ENCODE measurements at places on chromosomes 5 and 9.

DNA sequence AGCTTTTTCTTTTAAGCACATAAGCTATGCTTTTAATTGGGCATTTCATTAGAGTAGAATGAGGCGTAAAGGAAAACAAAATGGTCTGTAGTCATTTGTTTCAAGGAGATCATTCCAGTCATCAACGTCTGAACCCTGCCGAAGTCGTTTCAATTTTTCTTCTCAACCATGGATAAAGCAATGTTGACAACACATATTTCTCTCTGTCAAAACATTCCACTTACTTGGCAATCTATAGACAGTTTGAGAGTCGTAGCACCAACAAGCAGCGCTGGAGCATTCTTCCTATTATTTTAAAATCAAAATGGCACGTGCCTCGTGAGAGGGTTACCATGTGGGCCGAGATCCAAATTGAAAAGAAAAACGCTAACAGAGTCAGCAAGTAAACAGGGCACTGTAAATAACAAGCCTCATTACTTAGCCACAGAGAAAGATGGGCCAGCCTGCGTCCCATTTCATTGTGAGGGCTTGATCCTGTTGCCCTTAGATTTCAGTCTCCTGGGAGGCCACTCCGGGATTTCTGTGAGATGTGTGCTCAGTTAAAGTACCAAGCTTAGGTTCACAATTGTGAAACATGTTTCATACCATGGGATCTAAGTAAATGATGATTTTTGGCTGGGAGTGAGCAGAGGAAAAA is 422.9 kb downstream of the DTWD2 start:
- DNase-seq = no peak

GRCh38 chr5:36040651-36041536 is 25.8 kb downstream of the UGT3A2 start:
- no peak for DNase-seq

GRCh38 chr9:16501141-16501540 is 369.3 kb downstream of the BNC2 start:
- no peak for DNase-seq

- DNase-seq = no peak
Observed at GRCh38 chr9:112789473-112789872, 38.9 kb downstream of the SNX30 start.

DNA sequence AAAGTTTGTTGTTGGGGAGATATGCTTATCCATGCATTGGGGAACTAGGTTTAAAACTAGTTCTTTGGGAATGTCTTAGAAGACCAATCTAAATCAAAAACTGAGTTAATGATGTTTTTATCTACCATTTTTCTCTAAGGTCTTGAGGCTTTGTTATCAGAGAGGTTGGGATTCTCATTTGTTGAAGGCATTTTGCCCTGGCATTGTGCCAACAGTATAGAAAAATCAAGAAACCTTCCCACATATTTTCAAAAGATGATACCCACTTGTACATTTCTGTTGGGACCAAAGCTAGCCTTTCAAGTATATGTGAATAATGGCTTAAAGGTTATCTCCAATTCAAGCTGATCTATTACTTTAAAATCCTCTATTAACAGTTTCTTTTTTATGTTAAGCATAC is 419.8 kb upstream of the KIF2A start:
- no peak for DNase-seq

DNA sequence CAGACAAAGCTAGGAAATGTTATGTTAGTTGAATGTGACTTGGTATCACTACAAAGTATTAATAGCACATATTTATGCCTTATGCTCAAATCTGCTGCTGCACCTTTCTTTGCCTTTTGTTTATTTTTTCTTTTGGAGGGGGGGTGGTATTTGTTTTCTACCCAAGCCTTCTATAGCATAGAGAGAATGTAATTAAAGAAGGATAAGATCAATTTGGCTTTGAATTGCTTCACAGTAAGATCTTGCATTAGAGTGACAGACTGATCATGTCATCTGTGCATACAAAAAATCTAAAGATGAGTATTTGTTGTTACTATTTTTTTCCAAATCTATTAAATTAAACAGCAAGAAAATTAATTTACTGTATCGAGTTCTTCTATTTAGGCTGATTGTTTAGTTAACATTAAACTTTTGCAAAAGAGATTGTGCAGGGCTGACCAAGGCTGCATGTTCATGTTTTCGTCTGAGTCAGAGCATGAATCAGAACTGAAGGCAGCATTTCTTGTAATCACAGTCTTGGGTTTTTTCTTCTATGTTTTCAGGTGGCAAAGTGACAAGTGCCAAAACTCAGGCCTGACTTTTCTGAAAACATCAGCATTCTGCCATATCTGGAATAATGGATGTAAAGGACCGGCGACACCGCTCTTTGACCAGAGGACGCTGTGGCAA is 1007.1 kb upstream of the WWC1 start:
- no peak for DNase-seq

DNA sequence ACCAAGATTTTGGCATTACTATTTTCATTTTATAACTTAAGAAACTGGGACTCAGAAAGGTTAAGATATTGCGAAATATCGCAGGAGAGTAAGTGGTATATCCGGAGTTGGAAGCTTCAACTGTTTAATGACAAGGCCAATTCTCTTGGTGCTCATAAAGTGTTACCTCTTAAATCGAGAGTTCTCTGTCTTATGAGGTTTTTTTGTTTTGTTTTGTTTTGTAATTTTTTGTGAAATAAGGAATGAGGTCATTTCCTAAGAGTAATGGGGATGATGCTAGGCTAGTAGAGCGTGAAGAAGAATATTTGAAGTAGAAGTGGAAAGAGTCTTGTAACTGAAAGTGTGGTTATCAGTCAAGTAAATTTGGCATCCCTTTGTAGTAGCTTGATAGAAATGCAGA is 183.2 kb upstream of the DAB2 start:
- DNase-seq = no peak

DNA sequence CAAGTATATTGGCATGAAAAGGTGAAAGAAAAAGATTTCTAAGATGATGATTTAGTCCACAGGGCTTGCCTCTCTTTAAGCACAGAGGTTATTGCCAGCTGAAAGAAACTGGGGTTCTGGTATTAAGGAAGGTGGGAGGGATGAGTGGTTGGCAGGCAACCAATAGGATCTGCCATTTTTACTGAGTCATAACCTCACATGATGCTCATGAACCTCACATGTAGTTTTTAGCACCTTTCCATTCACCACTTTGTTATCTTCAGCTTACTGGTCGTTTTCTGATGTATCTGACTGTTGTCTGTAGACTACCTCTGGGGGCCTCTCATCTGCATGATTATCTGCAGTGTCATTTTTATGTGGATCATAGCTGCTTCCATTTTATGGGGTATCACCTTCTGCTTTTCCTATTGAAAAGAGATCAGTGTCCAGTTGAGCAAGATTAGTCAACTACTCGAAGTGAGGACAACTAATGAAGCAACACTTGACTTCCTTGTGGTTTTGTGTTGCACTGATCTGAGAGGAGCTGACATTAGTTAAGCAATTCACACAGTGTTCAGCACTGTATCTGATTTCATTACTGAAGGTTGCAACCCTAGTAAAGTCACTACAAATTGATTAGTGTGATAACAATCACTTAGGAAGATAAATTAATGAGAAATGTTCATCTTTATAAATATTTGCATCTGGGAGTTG is 186.3 kb downstream of the SGCD start:
- no peak for DNase-seq

GRCh38 chr5:108125771-108126511 is 256.0 kb downstream of the FBXL17 start:
- no peak for DNase-seq

DNA sequence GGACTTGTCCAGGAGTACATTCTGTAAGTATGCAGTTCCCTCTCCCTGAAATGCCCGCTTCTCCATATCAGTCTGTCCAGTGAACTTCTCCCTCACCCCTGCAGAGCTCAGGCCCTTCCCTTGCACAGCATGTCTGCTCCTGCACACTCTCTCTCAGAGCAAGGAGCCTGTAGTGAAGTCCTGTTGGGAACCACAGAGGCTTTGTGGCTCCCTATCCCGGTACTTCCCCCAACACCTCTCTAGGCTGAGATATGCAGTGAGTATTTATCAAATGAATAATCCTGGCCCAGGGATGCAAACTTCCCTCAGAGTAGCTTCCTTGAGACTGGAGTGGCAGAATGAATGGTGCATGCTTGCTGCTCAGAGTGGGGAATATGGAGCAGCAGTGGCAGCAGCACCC is 48.8 kb downstream of the POC5 start:
- no peak for DNase-seq

GRCh38 chr9:71121275-71122021 is at the start of gene TRPM3:
Gene TRPM3, minus strand, starts transcription at chr9:71121621. Its CDS starts 267 bp downstream, at chr9:71121354.
- no peak for DNase-seq

DNA sequence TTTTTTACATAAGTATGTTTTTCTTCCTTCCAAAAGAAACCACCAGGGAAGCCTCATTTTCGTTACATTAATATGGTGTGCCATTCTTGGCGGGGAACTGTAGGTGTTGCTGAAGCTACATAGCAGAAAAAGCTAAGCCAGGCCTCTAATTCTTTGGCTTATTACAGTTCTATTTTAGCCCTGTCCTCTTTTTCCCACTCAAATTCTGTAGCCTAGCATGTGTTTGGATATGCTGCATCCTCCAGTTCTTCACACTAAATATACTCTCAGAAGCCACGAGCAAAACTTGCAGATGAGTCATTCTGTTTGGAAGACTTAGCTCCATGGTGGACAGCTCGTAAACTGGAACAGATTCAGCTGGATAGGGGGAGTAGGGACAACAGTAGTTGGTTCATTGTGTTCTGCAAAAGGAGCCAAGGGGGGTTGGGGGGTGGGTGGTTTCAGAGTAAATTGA is 369.4 kb downstream of the TMEM161B start:
- no peak for DNase-seq

DNA sequence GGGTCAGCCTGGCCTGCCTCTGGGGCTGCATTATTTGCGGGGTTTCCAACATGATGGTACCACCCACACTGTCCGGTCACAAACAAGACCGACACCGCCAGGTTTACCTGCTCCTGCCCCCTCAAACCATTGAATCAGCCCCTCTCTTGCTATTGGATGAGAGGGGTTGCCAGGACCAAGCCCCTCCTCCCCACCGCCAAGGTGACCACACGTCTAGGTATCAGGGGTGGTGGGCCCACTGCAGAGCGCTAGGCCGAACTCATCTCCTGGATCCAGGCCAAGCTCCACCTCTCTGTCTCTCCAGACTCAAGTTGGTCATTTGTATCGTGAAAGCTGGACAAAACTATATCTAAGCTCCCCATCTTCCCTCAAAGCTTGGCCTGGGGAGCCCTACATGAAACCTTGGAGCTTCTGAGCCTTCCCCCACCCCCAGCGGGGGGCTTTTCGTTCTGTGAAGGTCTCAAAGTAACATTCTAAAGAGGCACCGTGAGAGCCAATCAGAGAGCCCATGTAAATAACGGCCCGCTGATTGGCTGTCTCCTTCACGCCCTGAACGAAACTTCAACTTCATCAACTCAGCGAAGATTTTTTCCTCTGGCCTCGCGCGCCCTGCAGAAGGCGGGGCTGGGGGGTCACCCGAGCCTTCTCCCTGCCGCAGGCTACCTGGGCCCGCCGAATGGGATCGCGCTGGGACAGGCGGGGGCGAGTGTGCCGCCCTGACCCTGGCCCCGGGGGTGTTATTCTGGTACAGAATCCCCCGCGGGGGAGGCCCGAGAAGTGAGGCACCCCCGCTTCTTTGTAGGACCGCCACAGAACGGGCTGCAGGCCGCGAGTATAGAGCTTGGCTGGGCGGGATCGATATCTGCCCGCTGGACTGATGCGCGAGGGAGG is 49.6 kb upstream of the PSD2 start:
- DNase-seq = no peak

DNA sequence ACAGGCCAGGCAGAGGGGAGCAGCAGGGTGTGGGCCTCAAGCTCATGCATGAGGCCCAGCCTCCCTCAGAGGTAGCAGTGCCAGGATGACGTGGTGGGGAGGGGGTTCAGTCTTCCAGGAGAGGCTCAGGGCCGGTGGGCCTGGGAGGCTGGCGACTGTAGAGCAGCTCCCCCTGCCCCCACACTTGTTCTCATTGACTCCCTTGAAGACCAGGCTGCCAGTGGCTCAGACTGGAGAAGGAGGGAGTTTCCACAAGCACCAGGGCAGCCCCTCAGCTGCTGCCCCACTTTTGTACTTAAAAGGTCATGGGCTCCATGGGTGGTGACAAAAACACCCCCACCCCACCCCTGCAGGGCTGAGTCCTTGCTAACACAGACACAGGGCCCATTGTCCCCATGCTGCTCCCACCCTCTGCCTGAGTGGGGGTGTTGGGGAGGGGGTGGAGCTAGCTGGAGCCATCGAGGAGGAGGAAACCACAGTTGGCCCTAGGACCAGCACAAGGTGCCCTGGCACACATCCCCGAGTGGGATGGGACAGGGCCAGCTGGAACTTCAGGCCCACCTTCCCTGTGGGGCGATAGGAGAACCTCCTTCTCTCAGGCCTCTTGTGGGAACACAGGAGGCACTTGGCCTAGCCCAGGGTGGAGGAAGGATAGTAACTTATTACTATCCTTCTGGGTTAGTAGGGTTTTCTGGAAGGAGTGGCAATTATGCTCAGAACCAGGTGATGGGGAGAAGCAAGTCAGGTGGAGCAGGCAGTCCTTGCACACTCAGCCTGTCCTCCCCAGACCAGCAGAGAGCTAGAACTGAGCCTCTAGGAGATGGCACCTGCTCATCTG is 10.7 kb downstream of the PDLIM4 start:
- no peak for DNase-seq

DNA sequence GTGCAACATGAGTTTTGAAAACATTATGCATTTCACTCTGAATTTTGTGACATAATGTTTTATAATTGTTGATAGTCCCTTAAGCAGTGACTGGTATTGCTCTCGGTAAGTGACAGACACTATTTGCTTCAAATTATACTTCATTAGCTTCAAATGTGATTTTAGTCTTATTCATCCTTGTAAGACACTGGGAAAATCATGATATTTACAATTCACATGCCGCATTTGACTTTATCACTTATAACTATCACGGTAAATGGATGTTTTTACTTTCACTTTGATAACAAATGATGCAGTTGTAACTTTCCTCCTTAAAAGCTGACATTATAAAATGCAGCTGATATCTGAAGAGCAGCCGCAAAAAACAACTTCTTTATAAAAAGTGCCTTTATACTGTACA is 44.1 kb upstream of the ITGA2 start:
- no peak for DNase-seq

- DNase-seq = no peak
Observed at GRCh38 chr5:115895821-115896220, 54.1 kb downstream of the AP3S1 start.

GRCh38 chr5:56339732-56340131 is 106.6 kb upstream of the ANKRD55 start:
- DNase-seq = no peak

Data from T-helper 17 cell (primary cell).